Activated CD4-positive, alpha-beta T cell treated with anti-CD3 and anti-CD28 coated beads, Interleukin-2, amount 10 ng/mL, durations not matched to agents 24 days and 14 days (primary cell): ENCODE measurements at places on chromosomes 5 and 9. TPM values are rescaled to one million over a fixed set of nuclear protein-coding genes. Genes with fewer than 3 reads are reported as not detected.

- no peak overlapping the region for H3K4me3 ChIP-seq
- peaks cover 3% of the 10 kb centered on the region for H3K27me3 ChIP-seq
- DNase-seq: no peak
- H3K27ac ChIP-seq: no peak overlapping the region
- no peaks in the 10 kb centered on the region for H3K36me3 ChIP-seq
- no peaks in the 10 kb centered on the region for H3K4me1 ChIP-seq
These were observed 15.7 kb downstream of the KCNIP1 start for GRCh38 chr5:170519549-170519948.

INSL6 gene
- not detected in 2 replicates for total RNA-seq

SLC36A1 gene
- 7.2 and 7.8 TPM in 2 replicates for total RNA-seq

- H3K27me3 ChIP-seq: no peaks in the 10 kb centered on the region
- DNase-seq: no peak
- peaks cover 77% of the 10 kb centered on the region for H3K36me3 ChIP-seq
- no peak overlapping the region for H3K4me3 ChIP-seq
- H3K27ac ChIP-seq: no peak overlapping the region
- H3K4me1 ChIP-seq: peaks cover 12% of the 10 kb centered on the region
These were observed 57.3 kb downstream of the CYFIP2 start for GRCh38 chr5:157323107-157323706.

- no peak overlapping the region for H3K27ac ChIP-seq
- DNase-seq: no peak
- no peaks in the 10 kb centered on the region for H3K4me1 ChIP-seq
- no peak overlapping the region for H3K4me3 ChIP-seq
- H3K36me3 ChIP-seq: no peaks in the 10 kb centered on the region
- H3K27me3 ChIP-seq: no peaks in the 10 kb centered on the region
These were observed 72.8 kb upstream of the SGCD start for GRCh38 chr5:156254196-156254595.

EGFLAM gene
- total RNA-seq: not detected in 2 replicates

DNA sequence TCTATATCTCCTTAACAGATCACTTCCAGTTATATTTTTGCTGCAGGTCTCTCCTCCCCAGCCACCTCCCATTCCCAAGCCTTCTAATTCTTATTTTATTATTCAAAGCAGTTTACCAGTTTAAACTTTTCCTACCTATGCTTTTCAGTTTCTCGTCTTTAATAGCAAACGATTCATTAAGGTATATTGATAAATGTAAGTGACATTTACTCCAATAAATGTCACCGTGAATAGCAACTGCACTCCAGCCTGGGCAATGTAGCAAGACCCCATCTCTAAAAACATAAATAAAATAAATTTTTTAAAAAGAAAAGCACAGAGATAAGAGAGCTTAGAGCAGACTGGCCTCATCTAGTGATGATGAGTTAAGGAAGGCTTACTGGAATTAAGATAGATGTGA lies 42.6 kb downstream of the ARRDC3 start:
- H3K4me1 ChIP-seq: peaks cover 2% of the 10 kb centered on the region
- H3K36me3 ChIP-seq: no peaks in the 10 kb centered on the region
- H3K27me3 ChIP-seq: peaks cover 5% of the 10 kb centered on the region
- H3K27ac ChIP-seq: no peak overlapping the region
- no peak overlapping the region for H3K4me3 ChIP-seq

GRCh38 chr9:136657974-136658848 lies 4.5 kb upstream of the EGFL7 start:
- peaks cover 37% of the 10 kb centered on the region for H3K27me3 ChIP-seq
- no peak for DNase-seq
- H3K27ac ChIP-seq: no peak overlapping the region
- no peaks in the 10 kb centered on the region for H3K36me3 ChIP-seq
- no peak overlapping the region for H3K4me3 ChIP-seq

GRCh38 chr9:22238809-22239684 lies 207.6 kb upstream of the DMRTA1 start:
- H3K27ac ChIP-seq: no peak overlapping the region
- peaks cover 36% of the 10 kb centered on the region for H3K4me1 ChIP-seq
- no peak overlapping the region for H3K4me3 ChIP-seq
- H3K36me3 ChIP-seq: no peaks in the 10 kb centered on the region

DNA sequence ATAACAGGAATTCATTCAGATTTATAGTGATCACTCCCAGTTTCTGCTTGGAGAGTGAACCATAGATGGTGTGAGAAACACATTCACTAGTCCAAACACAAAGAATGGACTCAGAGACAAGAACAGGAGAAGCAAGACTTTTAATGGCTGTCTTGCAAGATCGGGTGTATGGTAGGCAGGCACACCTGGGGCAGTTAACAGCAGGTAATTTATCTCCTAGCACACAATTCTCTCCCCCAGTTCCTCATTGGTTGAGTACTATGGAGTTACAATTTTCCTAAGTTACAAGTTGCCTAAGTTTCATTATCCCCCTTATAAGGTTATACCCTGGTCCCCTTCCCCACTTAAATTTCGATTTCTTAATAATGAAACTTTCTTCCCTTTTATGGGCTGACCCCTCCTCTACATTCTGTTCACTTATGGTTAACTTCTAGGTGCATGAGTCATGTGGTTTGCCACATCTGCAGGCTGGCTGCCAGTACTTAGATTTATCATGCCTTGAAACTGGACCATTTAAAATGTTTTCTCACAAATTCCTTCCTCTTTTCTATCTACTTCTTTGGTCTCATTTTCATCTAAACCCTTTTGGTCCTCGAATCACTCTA lies 623.3 kb downstream of the HINT1 start:
- DNase-seq: no peak
- H3K36me3 ChIP-seq: no peaks in the 10 kb centered on the region
- no peaks in the 10 kb centered on the region for H3K27me3 ChIP-seq

DNA sequence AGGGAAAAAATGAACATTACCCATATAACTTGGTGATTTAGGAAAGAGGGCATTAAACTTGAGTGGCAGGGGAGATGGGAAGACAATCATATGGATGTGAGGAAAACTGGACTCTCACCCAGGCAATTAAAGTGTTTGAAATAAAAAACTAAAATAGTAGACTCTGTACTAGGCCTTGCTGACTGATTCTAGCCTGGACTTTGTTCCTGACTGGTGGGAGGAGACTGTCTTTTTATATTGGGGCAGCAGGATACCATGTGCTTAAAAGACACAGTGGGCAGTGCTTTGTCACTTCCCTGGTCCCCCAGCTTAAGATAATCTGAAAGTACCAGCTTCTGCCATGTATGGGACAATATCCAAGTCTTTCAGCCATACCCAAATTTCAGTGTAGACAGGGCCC lies 107.0 kb downstream of the ACTL7B start:
- H3K36me3 ChIP-seq: no peaks in the 10 kb centered on the region
- H3K27ac ChIP-seq: no peak overlapping the region
- no peaks in the 10 kb centered on the region for H3K27me3 ChIP-seq
- no peak overlapping the region for H3K4me3 ChIP-seq

GRCh38 chr5:52964138-52964537 lies 25.0 kb upstream of the ITGA2 start:
- peaks cover 4% of the 10 kb centered on the region for H3K36me3 ChIP-seq
- DNase-seq: no peak
- H3K4me1 ChIP-seq: no peaks in the 10 kb centered on the region
- no peak overlapping the region for H3K27ac ChIP-seq
- H3K27me3 ChIP-seq: peaks cover 45% of the 10 kb centered on the region

GRCh38 chr5:131947445-131947844 lies 2.0 kb upstream of the MEIKIN start:
- peaks cover 11% of the 10 kb centered on the region for H3K27me3 ChIP-seq
- H3K4me3 ChIP-seq: no peak overlapping the region
- H3K36me3 ChIP-seq: no peaks in the 10 kb centered on the region
- DNase-seq: no peak

DNA sequence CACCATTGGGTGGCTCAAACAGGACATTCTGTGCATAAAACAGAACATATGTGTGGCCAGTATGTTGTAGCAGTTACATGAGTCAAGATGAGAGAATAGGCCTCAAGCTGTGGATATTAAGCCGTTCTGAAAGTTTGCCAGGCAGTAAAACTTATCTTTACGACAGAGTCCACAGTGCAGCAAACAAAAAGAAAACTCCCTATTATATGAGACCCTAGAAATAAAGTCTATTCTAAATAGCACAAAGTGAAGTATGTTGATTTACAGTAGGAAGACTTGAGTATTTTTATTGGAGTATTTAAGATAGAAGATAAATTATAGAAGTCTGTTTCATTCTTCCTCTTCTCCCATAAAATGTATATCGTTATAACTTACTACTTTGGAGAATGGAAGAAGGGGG lies 271.5 kb downstream of the ADGRV1 start:
- no peak for DNase-seq
- H3K4me3 ChIP-seq: no peak overlapping the region

- peaks cover 39% of the 10 kb centered on the region for H3K27me3 ChIP-seq
- H3K36me3 ChIP-seq: no peaks in the 10 kb centered on the region
- H3K4me1 ChIP-seq: peaks cover 3% of the 10 kb centered on the region
- no peak overlapping the region for H3K4me3 ChIP-seq
- DNase-seq: no peak
- H3K27ac ChIP-seq: no peak overlapping the region
These were observed 103.1 kb downstream of the ZNF608 start for GRCh38 chr5:124643336-124643735.

ZNF474 gene
- total RNA-seq: not detected in 2 replicates

EPB41L4A gene
- not detected in 2 replicates for total RNA-seq

- no peaks in the 10 kb centered on the region for H3K36me3 ChIP-seq
- no peaks in the 10 kb centered on the region for H3K27me3 ChIP-seq
- H3K4me3 ChIP-seq: no peak overlapping the region
- no peaks in the 10 kb centered on the region for H3K4me1 ChIP-seq
- DNase-seq: no peak
- no peak overlapping the region for H3K27ac ChIP-seq
These were observed 1024.3 kb downstream of the NR2F1-AS1 start for GRCh38 chr5:92556747-92557146.

GRCh38 chr5:1667648-1668140 lies 131.9 kb downstream of the MRPL36 start:
- peaks cover 54% of the 10 kb centered on the region for H3K27me3 ChIP-seq
- DNase-seq: peak; percentile 51
- no peak overlapping the region for H3K27ac ChIP-seq
- H3K4me3 ChIP-seq: no peak overlapping the region
- H3K4me1 ChIP-seq: peaks cover 6% of the 10 kb centered on the region

DNA sequence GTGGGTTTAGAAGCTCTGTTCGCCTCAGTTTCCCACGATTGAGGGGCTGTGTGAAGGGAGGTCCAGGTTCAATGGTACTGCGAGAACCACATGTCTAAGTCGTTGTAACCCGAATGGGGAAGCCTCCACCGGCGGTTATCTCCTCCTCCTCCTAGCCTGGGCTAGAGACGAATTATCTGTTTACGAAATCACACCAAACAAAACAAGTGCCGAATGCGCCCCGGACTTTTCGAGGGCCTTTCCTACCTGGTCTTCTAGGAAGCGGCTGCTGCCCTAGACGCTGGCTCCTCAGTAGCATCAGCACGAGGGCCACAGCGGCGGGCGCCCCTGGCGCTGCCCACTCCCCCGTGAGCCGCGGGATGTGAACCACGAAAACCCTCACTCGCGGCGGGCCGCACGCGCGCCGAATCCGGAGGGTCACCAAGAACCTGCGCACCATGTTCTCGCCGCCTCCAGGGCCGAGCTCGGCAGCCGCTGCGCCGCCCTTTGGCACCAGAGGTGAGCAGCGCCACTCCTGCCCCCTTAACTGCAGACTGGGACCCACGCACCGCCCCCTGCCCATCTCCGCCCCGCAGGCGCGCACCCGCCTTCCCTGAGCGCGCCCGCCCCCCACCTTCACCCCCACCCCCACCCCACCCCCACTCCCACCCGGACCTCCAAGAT lies at the start of gene CDKN2A:
CDKN2A (minus strand) TSS at position 500 of the 663 bp plus-strand sequence.
- peak within 1 kb of the TSS; percentile 88 for H3K4me3 ChIP-seq
- H3K4me1 ChIP-seq: peaks cover 34% of the 10 kb centered on the region
- DNase-seq: peak; percentile 88
- H3K36me3 ChIP-seq: peaks cover 8% of the 10 kb centered on the region

OR1J2 gene
- total RNA-seq: not detected in 2 replicates

- H3K4me3 ChIP-seq: no peak overlapping the region
- H3K27ac ChIP-seq: no peak overlapping the region
- no peaks in the 10 kb centered on the region for H3K4me1 ChIP-seq
- no peaks in the 10 kb centered on the region for H3K27me3 ChIP-seq
- H3K36me3 ChIP-seq: no peaks in the 10 kb centered on the region
- DNase-seq: no peak
These were observed 46.6 kb downstream of the SPATA31D1 start for GRCh38 chr9:82034956-82035731.

- DNase-seq: peak; percentile 92
- peaks cover 14% of the 10 kb centered on the region for H3K36me3 ChIP-seq
- peaks cover 4% of the 10 kb centered on the region for H3K27me3 ChIP-seq
- peak overlapping the region; percentile 99 for H3K27ac ChIP-seq
- peak overlapping the region; percentile 94 for H3K4me3 ChIP-seq
- H3K4me1 ChIP-seq: peaks cover 30% of the 10 kb centered on the region
These were observed 1.2 kb downstream of the ARRDC3 start for GRCh38 chr5:91381774-91382359.

DNA sequence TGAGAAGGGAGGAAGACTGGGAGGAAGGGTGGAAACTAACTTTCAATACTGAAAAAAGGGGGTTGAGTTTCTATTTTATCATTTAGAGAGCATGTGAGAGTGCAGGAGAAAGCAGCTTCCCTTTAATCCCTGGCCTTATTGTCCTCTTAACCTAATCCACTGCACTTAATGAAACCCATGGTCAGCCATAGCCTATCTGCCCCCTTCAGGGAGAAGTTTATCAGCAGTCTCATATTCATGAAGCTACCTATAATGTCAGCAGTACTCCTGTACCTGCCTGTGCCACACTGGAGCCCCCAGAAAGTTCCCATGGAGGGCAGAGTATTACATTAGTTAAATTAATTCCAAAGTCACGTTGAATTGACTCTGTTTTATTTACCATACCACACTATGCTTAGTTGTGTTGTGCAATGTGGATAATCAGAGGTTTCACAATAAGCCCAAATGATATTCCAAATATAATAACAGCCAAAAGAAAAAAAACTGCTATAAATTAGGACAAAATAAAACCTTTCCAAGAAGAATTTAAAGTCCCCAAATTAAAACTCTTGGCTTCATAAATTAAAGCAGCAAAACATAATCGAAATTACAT lies 62.9 kb downstream of the MUSK start:
- H3K27me3 ChIP-seq: no peaks in the 10 kb centered on the region
- H3K27ac ChIP-seq: no peak overlapping the region
- no peak overlapping the region for H3K4me3 ChIP-seq

GRCh38 chr9:20610591-20610990 lies 11.7 kb downstream of the MLLT3 start:
- H3K27me3 ChIP-seq: no peaks in the 10 kb centered on the region
- H3K4me1 ChIP-seq: peaks cover 63% of the 10 kb centered on the region
- DNase-seq: no peak
- peaks cover 8% of the 10 kb centered on the region for H3K36me3 ChIP-seq

GABBR2 gene
- not detected in 2 replicates for total RNA-seq

GRCh38 chr9:94927048-94927761 lies 200.7 kb downstream of the AOPEP start:
- no peaks in the 10 kb centered on the region for H3K4me1 ChIP-seq
- no peaks in the 10 kb centered on the region for H3K27me3 ChIP-seq
- H3K27ac ChIP-seq: no peak overlapping the region
- DNase-seq: no peak

HRCT1 gene
- total RNA-seq: not detected in 2 replicates

GRCh38 chr5:66854416-66854815 lies 258.2 kb downstream of the MAST4 start:
- peaks cover 5% of the 10 kb centered on the region for H3K36me3 ChIP-seq
- no peak overlapping the region for H3K27ac ChIP-seq
- H3K4me1 ChIP-seq: peaks cover 31% of the 10 kb centered on the region
- H3K27me3 ChIP-seq: no peaks in the 10 kb centered on the region

PDZD2 gene
- total RNA-seq: not detected in 2 replicates
